ENCODE measurements at places on chromosomes 4 and X. TPM values are rescaled to one million over a fixed set of nuclear protein-coding genes. Genes with fewer than 3 reads are reported as not detected.

DNA sequence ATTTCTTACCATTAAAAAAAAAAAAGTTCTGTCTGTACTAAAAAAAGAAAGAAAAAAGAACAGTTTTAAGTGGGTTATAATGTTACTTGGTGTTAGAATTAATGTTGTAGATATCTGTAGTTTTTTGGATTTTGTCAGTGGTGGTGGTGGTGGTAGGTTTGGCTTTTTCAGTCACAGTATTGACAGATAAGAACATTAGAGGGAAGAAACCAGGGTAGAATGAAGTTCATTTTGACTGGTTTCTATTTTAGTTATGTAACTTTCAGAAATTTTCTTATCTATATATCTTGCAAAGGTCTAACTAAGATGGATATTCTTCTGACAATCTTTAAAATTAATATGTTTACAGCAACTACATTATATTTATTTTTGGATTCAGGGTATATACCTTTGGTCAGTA, 105.4 kb downstream of the FBXW7 start:
- DNase-seq: no peak

- DNase-seq: peak; percentile 58
Observed at GRCh38 chr4:71498002-71498401, 159.2 kb downstream of the SLC4A4 start.

DNA sequence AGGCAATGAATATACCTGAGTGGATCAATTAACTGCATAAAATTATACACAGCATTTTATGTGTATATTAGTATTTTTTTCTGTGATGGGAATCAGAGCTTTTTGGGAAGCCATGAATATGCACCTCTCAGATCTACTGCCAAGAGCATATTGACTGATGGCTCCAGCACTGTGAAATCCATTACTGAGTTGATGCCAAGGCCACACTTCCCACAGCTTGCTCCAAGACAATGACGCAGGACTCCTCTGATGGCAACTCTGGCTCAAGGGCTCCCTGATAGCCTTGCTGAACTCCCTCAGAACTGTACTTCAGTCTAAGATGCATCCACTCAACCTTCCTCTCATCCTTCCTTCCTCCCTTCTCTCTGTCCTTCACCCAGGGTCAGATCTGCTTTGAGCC, 82.7 kb downstream of the OTC start:
- DNase-seq: no peak

- no peak for DNase-seq
Observed at GRCh38 chrX:3440981-3441380, 94.5 kb upstream of the MXRA5 start.

DNA sequence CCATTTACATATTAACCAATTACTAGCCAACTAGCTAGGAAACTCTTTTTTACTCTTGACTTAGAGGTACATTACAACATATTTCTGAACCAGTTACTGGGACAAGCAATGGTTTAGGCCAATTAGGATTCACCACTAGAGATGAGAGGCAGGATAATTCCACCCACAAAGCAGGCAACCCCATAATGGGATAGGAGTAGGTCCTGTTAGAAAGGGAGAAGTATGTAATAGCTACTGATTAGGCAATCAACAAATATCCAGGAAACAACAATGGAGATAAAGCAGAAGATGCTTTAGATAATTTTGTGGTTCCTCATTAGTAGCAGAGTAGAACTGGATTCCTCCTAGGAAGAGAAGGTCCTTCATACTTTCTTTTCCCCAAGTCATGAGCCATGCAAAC, 173.8 kb upstream of the GLRA2 start:
- DNase-seq: no peak

DNA sequence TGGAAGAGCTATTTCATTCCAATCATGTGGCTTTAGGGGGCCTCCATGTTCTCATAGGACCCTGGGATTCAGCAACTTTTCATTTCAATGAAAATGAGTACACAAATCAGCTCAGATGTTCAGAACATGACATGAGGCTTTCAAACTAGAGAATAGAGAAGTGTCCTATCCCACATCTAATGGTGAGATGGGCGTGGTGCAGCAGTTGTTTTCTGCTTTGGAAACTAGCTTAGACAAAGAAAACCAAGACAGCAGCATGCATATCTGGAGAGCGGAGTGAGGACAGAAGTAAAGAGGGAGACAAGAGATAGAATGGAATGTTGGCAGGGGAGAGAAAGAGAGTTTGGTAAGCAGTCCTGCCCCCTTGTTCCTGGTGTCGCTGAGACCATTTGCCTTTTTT, 1009.1 kb upstream of the IGFBP7 start:
- DNase-seq: no peak

GRCh38 chr4:26321373-26322221, 783 bp downstream of the RBPJ start:
- peak; percentile 55 for DNase-seq

- DNase-seq: peak; percentile 85
Observed at GRCh38 chr4:24794916-24795665, at the start of gene SOD3. TSS of gene SOD3 (plus strand) at chr4:24795573. CDS start at chr4:24799522, 3,949 bp downstream.

DNA sequence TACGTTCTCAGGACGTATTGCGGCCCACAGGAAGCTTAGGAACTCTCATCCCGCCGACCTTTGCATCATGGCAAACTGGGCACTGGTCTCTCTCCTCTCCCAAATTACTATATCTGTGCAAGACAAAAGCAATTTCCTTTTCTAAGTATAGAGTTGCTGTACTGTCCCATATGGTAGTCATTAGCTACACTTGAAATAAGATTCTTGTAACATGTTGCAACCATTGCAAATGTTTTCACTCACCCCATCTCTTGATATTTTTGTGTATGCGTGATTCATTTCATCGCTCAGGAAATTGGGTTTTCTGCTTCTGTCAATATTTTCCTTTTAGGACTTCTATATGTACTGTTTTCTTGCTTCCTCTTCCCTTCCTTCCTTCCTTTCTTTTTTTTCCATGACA, 15.7 kb downstream of the ARMCX6 start:
- no peak for DNase-seq

DNA sequence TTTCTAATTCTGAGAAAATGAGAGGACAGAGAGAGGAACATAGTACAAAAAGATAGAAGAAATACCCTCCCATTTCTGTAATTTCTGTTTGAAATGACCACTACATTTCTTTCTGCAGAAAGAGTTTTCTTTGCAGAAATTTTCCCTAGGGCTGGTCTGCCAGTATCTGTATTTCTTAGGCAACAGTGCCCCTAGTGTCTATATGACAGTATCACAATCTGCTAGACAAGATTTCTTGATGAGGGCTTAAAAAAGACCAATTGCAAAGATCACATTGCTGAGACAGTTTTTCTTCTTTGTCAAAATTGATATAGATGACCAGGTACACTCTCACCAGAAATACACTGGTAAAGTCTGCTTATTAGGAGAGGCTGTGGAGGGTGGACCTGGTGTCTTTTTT, 81.0 kb upstream of the ZDHHC15 start:
- DNase-seq: peak; percentile 22

- peak; percentile 4 for DNase-seq
Observed at GRCh38 chr4:155891058-155891457, 12.4 kb upstream of the TDO2 start.

GRCh38 chr4:89294573-89295269, 12.9 kb downstream of the GPRIN3 start:
- DNase-seq: no peak

GRCh38 chr4:17276776-17277175, 235.1 kb downstream of the QDPR start:
- DNase-seq: peak; percentile 74

GRCh38 chrX:69163936-69164741, 1.1 kb downstream of the PJA1 start:
- DNase-seq: no peak

GRCh38 chr4:174580597-174580996, 58.3 kb upstream of the HPGD start:
- no peak for DNase-seq

- DNase-seq: no peak
Observed at GRCh38 chr4:27368781-27369180, 508.1 kb downstream of the STIM2 start.

The SMIM31 gene
- not detected for total RNA-seq

The TASL gene
- total RNA-seq: 0.37 TPM

The GAGE13 gene
- total RNA-seq: not detected

The CXCL9 gene
- total RNA-seq: not detected

The HSFX4 gene
- total RNA-seq: not detected

The NLGN3 gene
- 0.15 TPM for total RNA-seq

The SLC6A14 gene
- not detected for total RNA-seq

The TRIM75 gene
- not detected for total RNA-seq

Measured in M059J (cell line).